ENCODE measurements at places on chromosomes 6 and 20.

DNA sequence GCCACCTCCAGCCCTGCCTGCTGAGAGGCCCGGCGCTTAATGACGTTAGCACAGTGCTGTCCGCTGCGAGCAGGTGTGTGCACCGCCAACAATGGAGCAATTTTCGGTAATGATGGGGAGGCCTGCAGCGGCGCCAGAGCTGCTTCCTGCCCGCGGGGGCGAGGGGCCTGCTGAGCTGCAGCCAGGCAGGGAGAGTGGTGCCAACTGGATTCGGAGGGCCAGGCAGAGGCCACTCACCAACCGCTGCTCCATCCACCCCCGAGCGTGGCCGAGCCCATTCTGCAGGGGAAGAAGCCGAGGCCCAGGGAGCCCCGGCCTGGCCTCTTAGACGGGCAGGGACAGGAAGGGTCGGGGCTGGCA lies 9.6 kb downstream of the HRH3 start:
- DNase-seq, result no peak

DNA sequence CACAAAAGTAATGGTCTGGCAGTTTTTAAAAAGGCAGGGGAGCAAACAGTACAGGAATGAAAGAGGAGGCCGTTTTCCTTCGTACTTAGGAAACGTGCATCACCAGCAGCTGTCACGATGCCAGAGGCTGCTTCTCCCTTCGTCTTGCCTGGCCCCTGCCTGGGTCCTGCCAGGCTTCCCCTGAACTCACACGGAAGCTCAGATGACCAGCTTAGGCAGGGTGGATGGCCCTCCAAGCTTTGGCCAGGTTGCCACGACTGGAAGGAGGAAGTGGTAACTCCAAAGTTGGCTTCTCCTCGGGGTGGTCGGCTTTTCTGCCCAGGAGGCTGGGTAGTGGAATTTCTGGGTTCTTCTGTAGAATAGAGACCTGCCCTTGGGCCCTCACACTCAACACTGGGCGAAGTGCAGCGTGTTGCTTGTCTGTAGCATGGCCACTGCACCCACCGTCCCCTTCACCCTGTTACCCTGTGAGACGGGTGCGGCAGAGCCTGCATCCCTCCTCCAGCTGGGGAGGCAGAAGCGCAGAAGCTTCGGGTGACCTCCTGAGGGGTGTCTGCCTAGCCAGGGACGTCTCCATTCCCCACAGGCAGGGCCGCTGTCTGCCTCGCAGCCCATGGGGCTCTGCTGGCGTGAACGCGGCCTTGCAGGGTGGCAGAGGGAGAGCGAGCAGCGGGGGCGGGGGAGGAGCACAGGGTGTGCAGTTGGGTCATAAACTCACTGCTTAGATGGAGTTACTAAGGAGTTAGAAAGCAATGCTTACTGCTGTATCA lies 18.4 kb upstream of the RBM38 start:
- DNase-seq, result no peak

DNA sequence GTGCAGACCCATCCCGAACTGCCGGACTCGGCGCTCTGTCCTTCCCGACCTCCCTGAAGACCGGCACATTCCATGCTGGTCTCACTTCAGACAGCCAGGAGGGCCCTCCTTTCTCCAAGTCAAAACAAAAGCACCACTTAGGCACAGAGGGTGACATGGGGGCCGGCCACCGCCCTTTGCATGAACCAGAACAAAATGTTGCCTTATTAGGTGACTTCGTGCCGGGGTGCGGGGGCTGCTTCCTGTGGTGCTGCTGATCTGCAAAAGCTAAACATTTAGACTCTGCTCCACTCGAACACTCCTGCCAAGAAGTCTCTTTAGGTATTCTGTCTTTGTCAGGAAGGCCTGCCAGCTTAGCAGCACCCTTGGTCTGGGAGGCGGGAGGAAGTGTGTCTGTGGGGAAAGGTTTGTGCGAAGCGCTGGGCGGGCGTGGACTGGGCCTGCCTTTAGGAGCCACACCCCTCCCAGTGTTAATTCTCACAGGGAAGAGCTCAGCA lies 133.8 kb downstream of the SMOC2 start:
- DNase-seq, result no peak

DNA sequence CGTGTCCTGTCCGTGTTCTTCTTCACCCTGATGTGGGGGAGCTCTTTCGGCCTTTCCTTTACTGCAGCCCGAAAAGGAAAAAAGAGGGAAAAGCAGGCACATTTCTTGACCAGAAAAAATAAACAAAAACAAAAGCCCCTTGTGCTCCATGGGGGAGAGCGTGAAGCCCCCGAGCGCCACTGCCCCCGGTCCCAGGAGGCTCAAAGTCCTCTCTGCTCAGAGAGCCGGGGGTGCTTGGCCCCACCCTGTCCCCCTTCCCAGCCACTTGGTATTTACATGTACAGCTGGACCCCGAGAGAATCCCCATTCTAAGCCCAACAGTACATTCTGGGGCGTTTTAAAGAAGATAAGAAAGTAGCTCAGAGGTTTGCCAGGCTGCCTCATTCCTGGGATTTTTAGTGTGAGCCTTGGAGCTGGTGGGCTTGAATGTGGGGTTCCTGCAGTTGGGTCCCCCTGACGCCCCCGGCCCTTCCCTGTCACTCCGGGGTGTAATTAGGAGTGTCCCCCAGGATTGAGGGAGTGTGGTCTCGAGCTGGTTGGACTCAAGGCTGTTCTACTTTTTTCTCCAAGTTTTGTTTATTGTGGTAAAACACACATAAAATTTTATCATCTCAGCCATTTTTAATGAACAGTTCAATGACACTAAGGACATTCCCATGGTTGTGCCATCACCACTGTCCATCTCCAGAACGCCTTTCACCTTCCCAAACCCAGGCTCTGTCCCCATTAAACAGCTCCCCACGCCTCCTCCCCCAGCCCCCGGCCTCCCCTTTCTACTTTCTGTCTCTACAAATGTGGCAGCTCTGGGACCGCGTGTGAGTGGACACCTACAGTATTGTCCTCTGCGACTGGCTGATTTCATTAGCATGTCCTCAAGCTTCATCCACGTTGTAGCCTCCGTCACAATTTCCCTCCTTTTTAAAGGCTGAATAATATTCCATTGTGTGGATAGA lies 55.7 kb upstream of the BHLHE23 start:
- DNase-seq, result no peak

- no peak for DNase-seq
Measured at GRCh38 chr20:8693709-8694108, 375.2 kb upstream of the PLCB4 start.

DNA sequence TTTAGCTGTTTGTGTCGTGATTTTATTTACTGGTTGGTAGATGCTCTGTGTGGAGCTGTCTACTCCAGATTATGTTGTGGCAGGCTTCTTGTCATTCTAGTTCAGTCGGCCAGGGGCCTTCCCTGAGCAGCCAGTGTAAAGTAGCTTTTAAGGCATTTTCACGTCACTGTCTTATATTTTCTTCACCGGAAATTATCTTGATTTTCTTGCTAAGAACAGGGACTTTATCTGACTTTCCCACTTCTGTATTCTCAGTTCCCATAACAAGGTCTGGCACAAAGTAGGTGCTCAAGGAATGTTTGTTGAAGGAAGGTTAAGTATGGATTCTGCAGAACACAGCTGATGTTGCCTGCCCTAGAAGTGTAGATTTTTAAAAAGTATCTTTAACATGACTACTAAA lies 868 bp downstream of the LTV1 start:
- DNase-seq, result no peak

GRCh38 chr20:32796981-32797451 lies 22.7 kb upstream of the MAPRE1 start:
- no peak for DNase-seq

DNA sequence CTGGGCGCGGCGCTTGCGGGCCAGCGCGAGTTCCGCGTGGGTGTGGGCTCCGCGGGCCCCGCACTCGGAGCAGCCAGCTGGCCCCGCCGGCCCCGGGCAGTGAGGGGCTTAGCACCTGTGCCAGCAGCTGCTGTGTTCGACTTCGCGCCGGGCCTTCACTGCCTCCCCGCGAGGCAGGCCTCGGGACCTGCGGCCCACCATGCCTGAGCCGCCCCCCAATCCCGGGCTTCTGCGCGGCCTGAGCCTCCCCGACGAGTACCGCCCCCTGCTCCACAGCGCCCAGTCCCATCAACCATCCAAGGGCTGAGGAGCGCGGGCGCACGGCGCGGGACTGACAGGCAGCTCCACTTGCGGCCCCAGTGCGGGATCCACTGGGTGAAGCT lies 36.2 kb downstream of the RIOK1 start:
- no peak for DNase-seq

DNA sequence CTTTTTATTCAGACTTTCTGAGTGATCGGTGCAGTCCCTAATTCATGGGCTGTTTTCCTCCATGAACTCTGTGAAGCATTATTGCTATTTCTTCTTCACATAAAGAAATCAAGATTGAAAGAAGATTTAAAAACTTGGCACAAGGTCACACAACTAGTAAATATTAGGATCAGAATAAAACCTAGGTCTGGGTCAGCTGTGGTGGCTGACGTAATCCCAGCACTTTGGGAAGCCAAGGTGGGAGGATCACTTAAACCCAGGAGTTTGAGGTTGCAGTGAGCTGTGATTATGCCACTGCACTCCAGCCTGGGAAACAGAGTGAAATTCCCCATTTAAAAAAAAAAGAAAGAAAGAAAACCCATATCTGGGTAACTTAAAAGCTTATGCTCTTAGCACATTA lies 1.4 kb downstream of the ZSCAN9 start:
- DNase-seq, result no peak

GRCh38 chr20:7291323-7291943 lies 523.9 kb downstream of the BMP2 start:
- no peak for DNase-seq

- DNase-seq, result peak; percentile 47
Measured at GRCh38 chr20:21102603-21103311, 3.4 kb downstream of the LINC00237 start.

GRCh38 chr6:16436550-16436949 lies 198.2 kb downstream of the GMPR start:
- no peak for DNase-seq

GRCh38 chr6:98716341-98716740 lies 118.0 kb upstream of the POU3F2 start:
- no peak for DNase-seq

DNA sequence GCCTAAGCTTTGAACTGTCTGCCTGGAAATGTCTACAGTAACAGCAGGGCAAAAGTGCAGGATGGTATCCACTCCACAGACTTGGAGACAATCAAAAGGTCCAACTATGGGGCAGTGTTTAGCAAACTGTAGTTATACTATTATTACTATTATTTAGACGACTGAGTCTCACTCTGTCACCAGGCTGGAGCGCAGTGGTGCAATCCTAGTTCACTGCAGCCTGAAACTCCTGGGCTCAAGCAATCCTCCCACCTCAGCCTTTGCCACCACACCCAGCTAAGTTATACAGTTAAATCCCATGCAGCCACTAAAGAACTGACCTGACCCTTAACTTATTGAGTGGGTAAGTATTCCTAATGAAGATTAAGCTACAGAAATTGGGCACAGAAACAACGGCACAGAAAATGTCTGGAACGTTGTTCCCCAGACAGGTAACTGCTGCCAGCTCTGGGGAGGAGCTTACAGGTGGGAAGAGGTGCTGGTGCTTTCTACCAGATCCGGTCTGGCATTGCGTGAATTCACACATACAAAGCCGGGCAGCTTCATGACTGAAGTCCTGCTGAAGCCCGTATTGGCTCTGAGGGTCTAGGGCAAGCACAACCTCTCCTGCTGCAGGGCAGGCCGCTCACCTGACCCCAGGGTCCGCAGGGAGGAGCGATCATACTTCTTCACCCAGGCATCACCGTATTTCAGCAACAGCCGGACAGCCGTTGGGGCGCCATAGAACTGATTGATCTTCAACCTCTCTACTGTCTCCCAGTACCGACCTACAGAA lies 27.0 kb upstream of the APMAP start:
- no peak for DNase-seq

GRCh38 chr20:46088409-46089166 lies 1.2 kb downstream of the NCOA5 start:
- no peak for DNase-seq
